ENCODE measurements at places on chromosomes 16 and 17. TPM values are rescaled to one million over a fixed set of nuclear protein-coding genes. Genes with fewer than 3 reads are reported as not detected.

GRCh38 chr17:8884336-8884990 lies 17.0 kb upstream of the PIK3R6 start:
- DNase-seq = no peak

GRCh38 chr17:48001197-48001596 lies 30.3 kb downstream of the CDK5RAP3 start:
- peak; percentile 20 for DNase-seq

- DNase-seq = no peak
Observed at GRCh38 chr17:807523-808294, 25.6 kb downstream of the MRM3 start.

GRCh38 chr16:75590920-75591843 lies 25.0 kb downstream of the GABARAPL2 start:
- peak; percentile 84 for DNase-seq

DNA sequence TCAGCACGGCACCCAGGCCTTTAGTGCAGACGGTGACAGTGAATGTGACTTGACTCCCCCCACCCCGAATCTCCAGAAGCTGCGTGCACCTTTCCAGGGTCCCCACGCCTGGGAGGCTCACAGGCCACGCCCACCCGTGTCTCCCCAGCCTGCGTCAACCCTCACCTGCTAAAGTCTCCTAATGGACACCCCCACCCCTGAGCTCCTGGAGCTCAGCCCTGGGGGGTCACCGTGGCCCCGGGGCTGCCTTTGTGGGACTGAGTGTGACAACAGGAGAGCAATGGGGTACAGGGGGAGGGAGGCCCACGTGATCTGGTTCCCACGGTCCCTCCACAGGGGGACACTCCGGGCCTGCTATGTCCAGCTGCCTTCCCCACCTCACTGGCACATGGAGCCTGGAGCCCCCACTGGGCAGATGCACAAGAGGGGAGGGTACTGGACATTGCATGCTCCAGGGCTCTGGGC lies 7.4 kb upstream of the FASN start:
- DNase-seq = no peak

DNA sequence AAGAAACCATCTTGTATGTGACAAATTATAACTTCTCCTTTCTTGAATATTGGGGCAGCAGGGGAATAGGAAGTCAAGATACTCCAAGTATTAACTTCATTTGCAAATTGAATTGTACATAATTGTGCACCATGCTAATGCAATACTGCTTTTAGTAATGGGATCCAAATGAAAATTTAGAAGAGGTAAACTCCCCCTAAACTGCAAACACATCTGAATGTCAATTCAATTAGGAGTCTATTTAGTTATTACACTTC lies 4.5 kb downstream of the STAT5B start:
- no peak for DNase-seq

GRCh38 chr16:22638393-22639206 lies 127.9 kb downstream of the NPIPB5 start:
- no peak for DNase-seq

DNA sequence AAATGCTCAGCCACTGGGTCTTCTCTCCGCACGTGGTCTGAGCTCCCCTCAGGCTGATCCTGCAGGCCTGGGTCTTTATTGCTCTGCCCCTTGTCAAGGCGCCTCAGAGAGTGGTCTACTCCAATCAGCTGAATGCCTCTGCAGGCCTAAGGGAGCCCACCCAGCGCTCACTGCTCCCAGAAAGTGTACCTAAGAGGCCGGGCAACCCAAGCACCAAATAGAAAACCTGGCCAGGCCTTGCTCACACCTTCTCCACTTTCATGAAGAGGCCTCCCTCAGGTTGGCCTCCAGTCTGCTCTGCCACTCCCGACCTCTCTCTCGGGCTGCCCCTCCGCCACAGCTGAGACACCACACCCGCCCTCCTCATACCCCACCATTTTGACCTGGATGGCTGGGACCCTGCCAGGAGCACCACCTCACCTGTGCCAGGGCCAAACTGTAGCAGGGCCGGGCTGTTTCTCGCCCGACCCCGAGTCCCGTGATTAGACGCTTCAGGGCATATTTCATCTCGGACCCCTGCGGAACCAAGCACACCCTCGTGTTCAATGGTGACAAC lies 665 bp downstream of the MYBBP1A start:
- DNase-seq = no peak

- no peak for DNase-seq
Observed at GRCh38 chr17:33381201-33381600, 88.1 kb upstream of the ASIC2 start.

GRCh38 chr17:60305141-60305540 lies 86.8 kb downstream of the USP32 start:
- DNase-seq = no peak

GRCh38 chr17:8057691-8058114 lies 18.8 kb downstream of the ALOX15B start:
- DNase-seq = peak; percentile 75

DNA sequence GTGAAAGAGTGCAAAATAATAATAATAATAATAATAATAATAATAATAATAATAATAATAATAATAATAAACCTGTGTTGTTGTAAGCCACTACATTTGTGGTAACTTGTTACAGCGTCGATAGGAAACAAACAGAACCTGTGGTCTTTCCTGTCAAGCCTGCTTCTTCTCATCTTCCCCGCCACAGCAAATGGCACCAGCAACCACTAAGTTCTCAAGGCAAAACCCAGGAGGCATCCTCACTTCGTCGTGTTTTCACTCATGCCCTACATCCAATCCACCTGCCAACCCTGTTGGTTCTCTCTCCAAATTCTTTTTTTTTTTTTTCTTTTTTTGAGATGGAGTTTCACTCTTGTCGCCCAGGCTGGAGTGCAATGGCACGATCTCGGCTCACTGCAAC lies 34.2 kb downstream of the ITGAE start:
- no peak for DNase-seq

DNA sequence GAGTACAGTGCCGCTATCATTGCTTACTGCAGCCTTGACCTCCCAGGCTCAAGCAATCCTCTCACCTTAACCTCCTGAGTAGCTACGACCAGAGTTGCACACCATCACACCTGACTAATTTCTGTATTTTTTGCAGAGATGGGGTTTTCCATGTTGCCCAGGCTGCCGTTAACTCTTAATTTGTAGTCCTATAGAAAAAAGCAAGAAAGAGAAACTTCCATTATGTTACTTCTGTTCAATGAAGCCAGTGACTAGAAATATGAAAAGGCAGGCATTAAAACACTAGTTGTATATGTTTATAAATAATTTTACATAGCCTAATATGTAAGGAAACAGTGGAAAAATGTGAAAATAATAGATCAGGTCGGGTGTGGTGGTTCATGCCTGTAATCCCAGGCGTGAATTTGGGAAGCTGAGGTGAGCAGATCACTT lies 9.7 kb downstream of the RAD51C start:
- DNase-seq = no peak

DNA sequence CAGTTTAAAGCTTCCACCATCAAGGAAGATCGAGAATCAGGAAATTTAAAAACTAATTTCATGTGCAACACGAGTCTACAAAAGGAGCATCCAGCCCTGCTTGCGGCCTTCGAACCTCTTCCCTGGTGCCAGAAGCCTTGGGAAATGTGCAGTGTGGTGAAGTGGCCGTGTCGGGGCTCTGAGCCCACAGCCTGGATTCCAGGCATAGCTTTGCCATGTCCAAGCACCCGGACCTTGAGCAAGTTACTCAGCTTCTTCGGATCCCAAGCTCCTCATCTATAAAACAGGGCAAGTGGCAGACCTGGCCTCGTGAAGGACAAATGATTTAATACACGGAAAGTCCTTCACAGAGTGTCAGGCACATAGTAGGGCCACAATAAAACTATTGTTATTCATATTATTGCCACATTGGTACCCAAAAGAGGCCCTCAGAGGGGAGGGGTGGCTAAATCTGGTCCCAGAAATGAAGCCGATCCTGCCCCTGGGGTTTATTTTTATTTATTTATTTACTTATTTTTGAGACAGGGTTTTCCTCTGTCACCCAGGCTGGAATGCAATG lies 34.8 kb downstream of the COTL1 start:
- peak; percentile 81 for DNase-seq

- DNase-seq = no peak
Observed at GRCh38 chr17:4460661-4461060, 26.9 kb downstream of the SPNS3 start.

- DNase-seq = peak; percentile 75
Observed at GRCh38 chr17:82021107-82021899, 1.4 kb downstream of the CENPX start.

DNA sequence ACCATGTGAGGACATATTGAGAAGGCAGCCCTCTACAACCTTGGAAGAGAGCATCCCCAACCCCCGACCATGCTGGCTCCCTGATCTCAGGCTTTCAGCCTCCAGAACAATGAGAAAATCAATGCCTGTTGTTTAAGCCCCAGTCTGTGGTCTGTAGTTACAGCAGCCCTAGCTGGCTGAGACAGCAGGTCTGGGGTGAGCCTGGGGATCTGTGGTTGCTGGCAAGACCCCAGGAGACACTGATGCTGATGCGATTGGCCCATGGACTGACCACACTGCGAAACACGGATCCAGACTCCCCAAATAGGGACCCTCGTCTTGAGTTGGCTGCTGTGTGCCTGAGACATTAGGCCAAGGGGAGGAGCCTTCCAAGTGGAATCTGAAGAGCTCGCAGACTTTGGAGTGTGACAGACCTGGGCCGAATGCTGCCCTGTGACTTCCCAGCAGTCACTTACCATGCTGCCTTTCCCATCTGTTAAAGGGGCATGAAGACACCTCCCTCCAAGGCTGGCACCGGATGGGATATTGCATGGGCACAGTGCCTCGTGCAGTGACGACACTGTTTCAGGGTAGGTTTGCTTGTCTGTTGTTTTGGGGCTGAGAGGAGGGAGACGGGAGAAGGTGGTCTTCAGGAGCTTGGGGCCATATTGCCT lies 147.8 kb upstream of the RPL38 start:
- DNase-seq = no peak

- no peak for DNase-seq
Observed at GRCh38 chr17:55301521-55302406, 37.0 kb downstream of the HLF start.

DNA sequence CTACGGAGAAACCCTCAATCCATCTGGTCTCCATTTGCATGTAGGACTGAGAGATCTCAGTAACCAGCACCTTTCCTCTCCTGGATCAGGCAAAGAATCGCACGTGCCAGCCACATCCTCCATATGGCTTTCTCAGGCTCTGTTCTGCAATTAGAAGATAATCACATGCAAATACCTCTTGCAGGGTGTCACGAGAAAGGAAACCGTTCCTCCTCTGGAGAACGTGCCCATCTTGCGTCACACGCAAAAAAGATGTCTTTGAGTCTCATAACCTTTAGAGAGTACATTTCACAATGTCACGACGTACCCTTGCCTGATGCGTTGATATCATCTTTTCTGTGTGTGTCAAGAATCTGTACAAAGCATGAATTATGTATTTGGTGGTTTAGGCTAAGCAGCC lies 36.2 kb upstream of the DNAH17 start:
- DNase-seq = no peak

DNA sequence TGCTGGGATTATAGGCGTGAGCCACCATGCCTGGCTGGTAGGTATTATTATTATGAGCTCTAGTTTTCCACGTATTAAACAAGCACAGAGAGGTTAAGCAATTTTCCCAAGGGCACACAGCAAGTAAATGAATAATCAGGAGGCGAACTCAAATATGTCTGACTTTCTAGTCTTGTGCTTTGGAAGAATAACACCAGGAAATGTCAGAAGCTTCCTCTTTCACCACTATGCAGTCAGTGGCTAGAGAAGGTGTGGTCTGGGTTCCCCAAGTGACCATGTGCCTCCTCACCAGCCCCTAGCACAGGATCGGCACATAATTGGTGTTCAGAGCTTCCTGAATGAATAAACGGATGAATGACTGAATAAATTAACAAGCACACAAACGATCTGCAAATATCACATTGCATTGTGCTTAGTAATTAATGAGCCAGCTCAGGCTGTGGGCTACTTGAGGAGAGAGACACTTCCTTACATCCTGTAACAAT lies 21.6 kb upstream of the SCNN1B start:
- no peak for DNase-seq

OTOP2 gene
- total RNA-seq = not detected

SPNS3 gene
- not detected for total RNA-seq

AIPL1 gene
- total RNA-seq = not detected

KRTAP16-1 gene
- not detected for total RNA-seq

RAC3 gene
- 5.7 TPM for total RNA-seq

EVPL gene
- total RNA-seq = not detected

ITGB4 gene
- total RNA-seq = not detected

ERN2 gene
- total RNA-seq = not detected

RNPS1 gene
- total RNA-seq = 65.0 TPM

SLC38A8 gene
- not detected for total RNA-seq

THRA gene
- 20.8 TPM for total RNA-seq

XAF1 gene
- total RNA-seq = 1.7 TPM

DNAI2 gene
- total RNA-seq = not detected

MYH13 gene
- total RNA-seq = not detected

MYOCD gene
- 20.1 TPM for total RNA-seq

GPRC5C gene
- not detected for total RNA-seq

CDYL2 gene
- total RNA-seq = 3.9 TPM
